ENCODE measurements at places on chromosomes 3 and 15. TPM values are rescaled to one million over a fixed set of nuclear protein-coding genes. Genes with fewer than 3 reads are reported as not detected.
A peak's percentile ranks its signal among the peaks of the same experiment; 100 is the strongest.

The SCG5 gene
- 10.2 TPM for total RNA-seq

The CLDN18 gene
- 0.27 TPM for total RNA-seq

- H3K27me3 ChIP-seq = no peaks in the 10 kb centered on the region
- peak; percentile 82 for DNase-seq
- no peak overlapping the region for H3K4me3 ChIP-seq
- H3K27ac ChIP-seq = no peak overlapping the region
- H3K36me3 ChIP-seq = no peaks in the 10 kb centered on the region
These were observed 99.6 kb downstream of the ABI3BP start for GRCh38 chr3:100893590-100893989.

GRCh38 chr15:38257676-38258075, 5.0 kb downstream of the SPRED1 start:
- peaks cover 2% of the 10 kb centered on the region for H3K4me1 ChIP-seq
- no peaks in the 10 kb centered on the region for H3K27me3 ChIP-seq
- H3K4me3 ChIP-seq = peak overlapping the region; percentile 99
- H3K27ac ChIP-seq = no peak overlapping the region

DNA sequence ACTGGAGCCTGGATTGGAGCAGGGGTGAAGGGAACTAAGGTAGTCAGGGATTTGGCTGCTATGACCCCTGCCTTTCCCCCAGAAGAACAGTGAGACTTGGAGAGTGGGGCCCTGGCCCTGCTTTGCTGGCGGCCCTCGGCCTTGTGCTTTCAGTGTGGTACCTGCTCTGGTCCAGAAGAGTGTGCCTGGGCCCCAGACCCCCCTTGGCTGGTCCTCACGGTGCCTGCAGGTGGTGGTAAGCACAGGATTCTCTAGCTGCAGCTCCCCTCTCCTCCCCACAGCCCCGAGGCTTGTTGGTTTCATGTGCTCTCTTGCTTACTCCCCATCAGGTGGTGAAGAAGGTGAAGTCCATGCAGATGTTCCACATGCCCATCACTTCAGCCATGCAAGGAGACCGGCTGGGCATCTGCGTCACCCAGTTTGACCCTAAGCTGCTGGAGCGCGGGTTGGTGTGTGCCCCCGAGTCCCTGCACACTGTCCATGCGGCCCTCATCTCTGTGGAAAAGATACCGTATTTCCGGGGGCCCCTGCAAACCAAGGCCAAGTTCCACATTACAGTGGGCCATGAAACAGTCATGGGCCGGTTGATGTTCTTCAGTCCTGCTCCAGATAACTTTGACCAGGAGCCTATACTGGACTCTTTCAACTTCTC, 125.7 kb downstream of the DNAJB8 start:
- H3K4me1 ChIP-seq = no peaks in the 10 kb centered on the region
- no peaks in the 10 kb centered on the region for H3K27me3 ChIP-seq
- no peaks in the 10 kb centered on the region for H3K36me3 ChIP-seq
- no peak overlapping the region for H3K27ac ChIP-seq
- no peak for DNase-seq

- no peak overlapping the region for H3K4me3 ChIP-seq
- H3K36me3 ChIP-seq = no peaks in the 10 kb centered on the region
- H3K4me1 ChIP-seq = no peaks in the 10 kb centered on the region
- DNase-seq = no peak
- H3K27me3 ChIP-seq = no peaks in the 10 kb centered on the region
- H3K27ac ChIP-seq = no peak overlapping the region
These were observed 306.7 kb downstream of the LRTM1 start for GRCh38 chr3:54621184-54621583.

GRCh38 chr15:97991972-97992541, 31.6 kb downstream of the ARRDC4 start:
- DNase-seq = no peak
- no peaks in the 10 kb centered on the region for H3K36me3 ChIP-seq
- H3K27ac ChIP-seq = no peak overlapping the region
- H3K27me3 ChIP-seq = no peaks in the 10 kb centered on the region

GRCh38 chr15:75145027-75145841, 56.4 kb upstream of the C15orf39 start:
- DNase-seq = no peak
- no peak overlapping the region for H3K27ac ChIP-seq
- H3K4me3 ChIP-seq = no peak overlapping the region

Data from endodermal cell (in vitro differentiated cells).